ENCODE measurements at places on chromosomes 6 and 20.

- no peak for DNase-seq
Observed at GRCh38 chr6:142193621-142194020, 46.6 kb downstream of the VTA1 start.

- no peak for DNase-seq
Observed at GRCh38 chr6:156347246-156347645, 429.9 kb upstream of the ARID1B start.

GRCh38 chr6:15915508-15916178 is 213.2 kb upstream of the MYLIP start:
- DNase-seq: no peak

DNA sequence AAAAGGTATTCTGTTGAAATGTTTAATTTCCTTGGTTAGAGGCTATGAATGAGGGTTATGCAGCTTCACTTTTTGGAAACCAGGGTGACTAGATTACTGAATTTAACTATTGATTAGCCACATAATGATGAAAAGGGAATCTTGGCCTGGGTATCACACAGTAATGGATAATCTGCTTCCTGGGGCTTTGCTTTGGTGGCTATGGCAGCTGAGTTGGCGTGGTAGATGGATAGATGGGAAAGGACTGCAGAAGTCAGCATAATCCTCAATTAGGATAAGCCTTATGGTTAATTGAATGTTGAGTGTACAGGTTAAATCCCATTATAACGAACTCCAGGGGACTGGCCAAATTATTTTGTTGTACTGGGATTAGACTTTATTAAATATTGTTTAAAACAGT is 5.2 kb downstream of the NCOA3 start:
- no peak for DNase-seq

- DNase-seq: no peak
Observed at GRCh38 chr6:37492236-37492972, 7.3 kb downstream of the CCDC167 start.

- no peak for DNase-seq
Observed at GRCh38 chr6:57162028-57162427, 10.1 kb upstream of the BAG2 start.

- no peak for DNase-seq
Observed at GRCh38 chr6:21134356-21134755, 459.2 kb upstream of the SOX4 start.

- DNase-seq: no peak
Observed at GRCh38 chr20:7406671-7407070, 533.6 kb downstream of the HAO1 start.

DNA sequence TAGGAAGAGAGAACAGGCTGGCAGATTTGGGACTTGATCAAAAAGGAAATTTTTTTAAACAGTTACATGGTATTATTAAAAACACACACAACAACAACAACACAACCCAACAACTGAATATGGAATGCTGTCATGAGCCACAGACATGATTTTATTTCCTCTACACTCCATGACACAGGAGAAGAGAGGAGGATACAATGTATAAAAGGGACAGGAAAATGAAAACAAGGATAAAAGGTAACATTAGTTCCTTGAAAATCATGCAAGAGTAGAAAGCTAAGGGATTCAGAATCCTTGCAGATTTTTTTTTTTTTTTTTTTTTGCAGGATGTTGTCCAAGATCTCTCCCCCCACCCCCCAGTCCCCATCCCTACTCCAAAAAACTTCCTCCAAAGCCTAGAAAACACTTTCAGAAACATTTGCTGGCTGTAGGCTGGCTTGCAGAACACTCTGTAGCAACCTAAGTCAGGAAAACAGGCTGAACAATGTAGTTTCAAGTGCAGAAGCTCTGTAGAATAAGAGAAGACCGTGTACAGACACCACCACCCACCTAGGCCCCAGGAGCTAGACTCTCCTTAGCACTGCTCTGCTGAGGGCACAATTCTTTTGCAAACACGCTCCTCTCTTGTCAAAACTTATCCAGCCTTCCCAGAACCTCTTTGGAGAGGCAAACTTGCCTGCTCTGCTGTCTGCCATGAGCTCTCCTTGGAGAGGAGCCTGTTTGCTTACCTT is 845 bp downstream of the ZMYND8 start:
- peak; percentile 11 for DNase-seq

DNA sequence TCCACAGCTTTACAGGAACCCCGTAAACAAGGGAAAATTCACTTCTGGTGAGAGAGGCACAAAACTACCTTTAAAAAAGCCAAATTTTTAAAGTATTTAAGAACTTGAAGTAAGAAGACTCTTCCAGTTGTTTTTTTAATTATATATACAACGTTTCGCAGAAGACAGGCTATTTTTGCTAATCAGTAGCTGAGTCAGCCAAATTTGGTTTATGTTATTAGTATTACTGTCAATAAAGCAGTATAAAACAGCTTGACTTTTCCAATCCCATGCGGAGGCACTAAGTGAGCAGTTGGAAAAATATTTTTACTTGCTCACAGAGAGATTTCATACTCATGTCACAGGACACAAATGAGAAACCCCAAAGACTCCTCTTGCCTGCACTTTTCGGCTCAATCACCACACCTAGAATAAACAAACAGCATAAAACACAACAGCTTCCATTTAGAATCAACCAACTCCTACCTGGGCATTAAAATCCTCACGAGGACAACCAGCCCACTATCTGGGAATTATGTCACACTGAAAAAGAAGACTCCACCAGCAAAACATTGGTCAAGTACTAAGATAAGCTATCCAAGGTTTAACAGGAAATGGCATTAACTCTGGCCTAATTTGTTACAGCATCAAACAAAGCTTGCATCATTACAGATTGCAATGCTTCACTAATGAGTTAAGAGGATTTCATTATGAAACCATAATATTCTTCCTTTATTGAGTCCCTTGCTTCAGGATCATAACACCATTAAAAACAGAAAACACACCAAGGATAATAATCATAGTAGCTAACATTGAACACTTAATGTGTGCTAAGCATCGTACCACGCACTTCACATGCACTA is 26.3 kb downstream of the ELOVL5 start:
- DNase-seq: no peak

- no peak for DNase-seq
Observed at GRCh38 chr6:1311400-1312202, at the start of gene FOXQ1. TSS of gene FOXQ1 (plus strand) at chr6:1312098. CDS start at chr6:1312705, 607 bp downstream.

DNA sequence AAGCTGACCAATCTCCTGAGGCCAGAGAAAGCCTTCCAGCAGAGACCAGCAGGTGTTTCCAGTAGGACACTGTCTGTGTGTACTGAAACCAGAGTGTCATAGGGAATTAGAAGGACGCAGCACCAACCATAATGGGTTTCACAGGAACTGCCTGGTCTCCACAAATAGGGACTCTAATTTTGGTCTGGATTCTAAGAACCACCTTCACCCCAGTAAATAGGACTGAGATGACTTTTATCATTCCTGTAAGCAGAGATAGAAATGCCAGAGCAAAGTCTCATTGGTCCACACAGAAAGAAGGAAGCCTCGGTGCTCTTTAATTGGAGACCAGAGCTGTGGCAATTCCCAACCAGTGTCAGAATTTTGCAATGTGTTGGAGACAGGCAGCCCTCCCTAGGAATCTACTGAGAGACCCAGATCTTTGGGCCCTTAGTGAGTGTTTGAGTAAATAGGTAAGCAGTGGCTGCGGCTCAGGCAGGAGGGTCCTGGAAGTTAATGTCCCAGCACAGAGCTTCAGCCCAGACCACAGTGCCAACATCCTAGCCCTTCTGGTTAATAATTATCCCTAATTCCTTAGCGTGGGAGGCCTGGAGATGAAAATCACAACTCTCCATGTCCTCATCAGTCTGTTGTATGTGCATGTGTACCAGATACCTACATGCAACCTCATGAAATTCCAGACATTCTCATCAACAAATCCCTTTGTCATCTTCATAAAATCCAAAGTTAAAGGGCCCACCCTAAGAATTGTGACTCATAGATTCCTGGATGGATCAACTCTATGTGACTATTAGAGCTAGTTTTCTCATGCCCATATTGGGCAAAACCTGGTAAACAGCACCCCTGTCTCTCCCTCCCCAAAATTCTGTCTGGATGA is 81.2 kb downstream of the UNC5CL start:
- no peak for DNase-seq

DNA sequence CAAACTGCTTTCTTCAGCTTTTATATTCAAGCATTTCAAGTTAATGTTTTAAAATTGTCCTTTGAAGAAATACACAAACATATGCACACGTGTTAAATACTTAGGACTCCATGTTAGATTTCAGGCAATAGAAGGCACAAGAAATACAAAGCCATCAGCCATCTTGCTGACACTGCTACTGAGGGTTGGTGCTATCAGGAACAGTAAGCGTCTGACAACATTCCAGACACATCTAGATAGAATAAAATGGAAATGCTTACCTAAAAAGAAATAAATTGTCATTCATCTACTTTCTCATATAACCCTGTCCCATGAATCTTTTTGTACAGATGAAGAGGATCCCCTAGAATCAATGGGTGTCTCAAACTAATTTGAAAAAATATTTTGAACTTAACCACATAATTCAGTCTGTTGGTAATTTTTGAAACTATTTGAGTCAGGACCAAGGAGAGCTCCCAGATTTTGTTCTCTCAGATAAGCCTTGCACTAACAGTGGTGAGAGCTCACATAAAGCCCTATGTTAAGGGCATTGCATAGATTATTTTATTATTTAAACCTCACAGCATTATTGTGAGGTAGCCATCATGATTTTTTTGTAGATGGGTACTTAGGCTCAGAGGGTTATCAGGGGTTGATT is 631.1 kb upstream of the POU3F2 start:
- DNase-seq: peak; percentile 63

DNA sequence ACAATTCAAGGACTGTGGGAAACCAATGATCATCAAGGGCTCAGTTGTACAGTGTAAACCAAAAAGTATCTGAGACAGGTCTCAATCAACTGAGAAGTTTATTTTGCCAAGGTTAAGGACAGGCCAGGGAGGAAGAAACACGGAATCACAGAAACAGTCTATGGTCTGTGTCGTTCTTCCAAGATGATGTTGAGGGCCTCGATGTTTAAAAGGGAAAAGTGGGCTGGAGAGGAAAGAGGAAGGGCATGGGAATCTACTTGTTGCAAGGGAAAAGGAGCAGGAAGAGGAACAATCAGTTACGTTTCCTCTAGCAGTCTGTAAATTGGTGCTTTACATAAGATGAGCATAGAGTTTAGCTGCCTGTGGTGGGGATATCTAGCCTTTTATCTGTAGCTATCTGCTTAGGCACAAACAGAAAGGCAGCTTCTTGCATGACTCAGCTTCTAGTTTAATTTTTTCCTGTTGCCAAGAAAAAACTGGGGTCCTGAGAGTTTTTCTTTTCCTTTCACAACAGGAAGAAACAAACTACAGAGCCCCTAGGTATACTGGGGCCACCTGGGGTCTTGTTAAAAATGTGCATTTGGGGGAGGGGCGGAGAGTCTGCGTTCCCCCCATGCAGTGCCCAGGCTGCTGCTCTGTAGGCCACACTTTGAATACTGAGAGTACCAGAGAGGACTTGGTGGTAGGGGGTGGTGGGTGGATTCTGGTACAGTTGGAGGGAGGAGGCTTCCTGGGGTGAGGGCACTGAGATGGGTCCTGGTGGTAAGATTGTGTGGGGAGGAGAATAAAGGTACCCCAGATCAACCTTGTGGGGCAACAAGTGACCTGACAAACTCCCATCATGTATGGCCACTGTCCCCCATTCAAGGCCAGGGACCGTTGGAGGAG is 35.3 kb upstream of the EZR start:
- no peak for DNase-seq

DNA sequence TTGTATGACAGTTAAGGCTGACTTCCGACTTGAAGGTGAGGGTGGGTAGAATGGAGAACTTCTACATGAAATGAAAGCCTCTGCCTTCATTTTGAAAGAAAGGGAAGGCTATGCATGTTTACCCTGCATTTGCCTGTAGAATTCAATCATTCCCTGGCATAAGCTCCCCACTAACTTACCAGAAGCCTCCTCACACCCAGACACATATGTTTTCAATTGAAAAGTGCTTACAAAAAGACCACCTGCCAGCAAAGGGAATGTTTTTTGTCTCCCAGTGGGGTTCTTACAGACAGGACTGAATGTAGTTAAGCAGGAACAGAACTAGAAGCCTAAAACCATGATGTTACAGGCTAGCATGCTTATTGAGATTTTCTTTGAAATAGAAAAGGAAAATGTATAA is 392.1 kb upstream of the HSF2 start:
- DNase-seq: no peak

GRCh38 chr6:117317261-117317660 is 51.9 kb downstream of the VGLL2 start:
- peak; percentile 23 for DNase-seq

DNA sequence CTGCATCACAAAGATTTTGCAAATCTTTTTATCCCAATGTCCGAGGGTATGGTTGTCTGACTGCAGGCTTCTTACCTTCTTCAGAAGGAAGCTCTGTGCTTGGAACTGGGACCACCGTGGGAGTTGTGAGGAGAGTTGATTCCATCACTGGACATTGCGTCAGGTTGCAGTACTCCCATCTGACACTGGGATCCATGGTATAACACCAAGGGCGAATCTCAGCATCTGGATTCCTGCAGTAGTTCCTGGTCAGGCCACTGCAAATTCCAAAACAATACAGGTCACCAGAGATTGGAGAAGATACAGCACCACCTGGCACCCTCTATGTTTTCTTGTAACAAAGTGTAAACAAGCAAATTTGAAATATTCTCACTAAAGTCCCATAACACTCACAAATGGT is 77.7 kb downstream of the LPA start:
- DNase-seq: no peak

DNA sequence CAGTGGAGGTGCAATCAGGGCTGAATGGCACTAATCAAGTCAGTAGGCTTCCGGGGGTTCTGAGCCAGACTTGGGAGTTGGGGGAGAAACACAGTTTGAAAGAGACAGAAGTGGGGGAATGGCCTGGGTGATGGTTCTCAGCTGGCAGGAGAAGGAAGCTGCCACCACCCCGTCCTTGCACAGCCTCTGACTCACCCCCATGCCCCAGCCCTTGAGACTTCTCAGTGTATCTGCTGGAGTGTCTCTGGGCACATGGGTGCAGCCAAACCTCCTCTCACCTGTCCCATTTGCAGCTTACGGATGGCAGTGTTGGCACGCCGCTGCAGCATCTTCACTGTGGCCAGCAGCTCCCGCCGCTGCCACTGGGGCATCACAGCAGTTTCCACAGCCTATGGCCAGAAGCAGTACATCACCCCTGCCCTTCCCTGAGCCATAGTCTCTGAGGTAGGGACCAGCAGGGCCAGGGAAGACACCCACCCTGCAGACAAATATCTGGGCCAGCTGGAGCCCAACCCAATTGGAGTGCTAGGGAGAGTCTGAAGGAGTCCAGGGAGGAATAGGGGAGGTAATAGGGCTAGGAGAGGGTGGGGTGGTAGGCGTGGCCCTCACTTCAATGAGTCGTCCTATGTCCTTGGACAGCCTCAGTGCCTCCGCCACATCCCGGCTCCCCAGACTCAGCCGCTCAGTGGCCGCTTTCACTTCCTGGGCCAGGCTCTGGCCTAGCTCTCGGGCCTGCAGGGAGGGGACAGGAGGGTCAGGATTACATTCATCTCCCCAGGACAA is 11.2 kb downstream of the AARS2 start:
- DNase-seq: no peak

DNA sequence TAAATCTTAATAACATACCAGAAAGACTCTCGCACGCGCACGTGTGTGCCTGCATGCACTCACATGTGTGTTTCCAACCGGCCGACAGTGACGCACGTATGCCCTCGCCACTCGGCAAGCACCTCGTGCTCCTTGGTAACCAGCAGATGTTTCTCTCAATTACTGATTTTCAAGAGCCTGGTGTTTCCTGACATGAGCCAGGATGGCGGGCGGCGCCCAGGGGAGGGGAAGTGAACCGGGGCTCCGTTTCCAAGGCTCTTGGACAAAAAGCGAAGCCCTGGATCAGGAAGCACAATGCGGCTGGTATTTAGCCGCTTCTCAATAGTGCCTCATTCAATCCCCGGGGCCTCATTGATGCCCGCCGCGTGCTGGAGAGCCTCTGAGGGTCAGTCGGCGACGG is 37.7 kb downstream of the PMEPA1 start:
- DNase-seq: no peak

GRCh38 chr6:42428326-42429041 is 23.2 kb downstream of the TRERF1 start:
- DNase-seq: no peak
